ENCODE measurements at places on chromosomes 7 and 10.

GRCh38 chr10:123039632-123039930 is 30.8 kb downstream of the ACADSB start:
- DNase-seq, result no peak

GRCh38 chr10:103759100-103759781 is 96.1 kb downstream of the SH3PXD2A start:
- no peak for DNase-seq

DNA sequence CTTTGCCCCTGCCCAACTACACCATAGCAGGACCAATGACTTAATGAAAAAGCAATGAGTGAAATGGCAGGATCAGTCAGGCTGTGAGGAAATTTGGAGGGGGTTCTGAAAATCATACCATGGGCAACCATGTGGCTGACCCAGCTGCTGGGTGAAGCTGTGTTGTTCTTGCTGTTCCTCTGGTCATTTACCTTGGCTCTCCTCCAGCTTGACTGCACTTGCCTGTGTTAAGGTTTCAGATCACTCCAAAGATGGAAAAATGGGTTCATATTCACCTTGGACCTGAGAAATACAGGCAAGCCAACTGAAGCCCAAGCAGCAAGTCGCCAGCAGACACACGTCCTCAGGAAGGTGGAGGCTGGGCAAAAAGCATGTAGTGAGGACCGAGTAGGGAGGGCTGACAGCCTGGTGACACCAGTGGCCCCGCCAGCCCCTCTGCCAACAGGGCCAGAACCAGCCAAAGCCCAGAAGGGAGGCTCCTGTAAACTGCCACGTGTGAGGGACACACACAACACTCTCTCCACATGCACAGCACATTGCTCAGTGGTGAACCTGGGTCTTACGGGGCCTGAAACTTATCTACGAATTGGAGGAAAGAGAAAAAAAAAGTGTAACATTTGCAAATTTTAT is 40.1 kb downstream of the PARP12 start:
- no peak for DNase-seq

DNA sequence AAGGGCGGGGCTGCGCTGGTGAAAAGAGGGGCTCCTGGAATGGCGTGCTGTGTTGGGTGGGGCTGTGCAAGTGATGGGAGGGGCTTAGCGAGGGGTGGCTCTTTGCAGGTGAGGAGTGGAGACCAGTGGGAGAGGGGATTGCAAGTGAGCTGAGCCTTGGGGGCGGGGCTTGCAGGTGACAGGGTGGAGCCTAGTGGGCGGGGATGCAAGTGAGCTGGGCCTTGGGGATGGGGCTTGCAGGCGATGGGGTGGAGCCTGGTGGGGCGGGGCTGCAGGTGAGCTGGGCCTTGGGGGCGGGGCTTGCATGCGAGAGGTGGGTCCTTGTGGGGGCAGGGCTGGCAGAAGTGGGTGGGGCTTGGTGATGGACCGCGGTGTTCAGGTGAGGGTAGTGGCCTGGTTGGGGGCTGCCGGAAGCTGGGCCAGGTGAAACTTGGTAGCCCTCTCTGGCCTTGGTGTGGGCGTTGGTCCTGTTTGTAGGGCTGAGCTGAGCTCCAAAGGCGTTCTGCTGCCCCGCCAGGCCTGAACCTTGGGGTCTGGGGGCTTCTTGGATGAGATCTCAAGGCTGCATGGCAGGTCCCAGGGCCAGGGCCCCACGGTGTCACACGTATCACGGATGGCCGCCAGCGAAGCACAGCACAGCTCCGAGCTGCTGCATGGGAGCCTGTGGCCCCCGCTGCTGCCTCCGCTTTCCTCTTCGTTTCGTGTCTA is 743 bp upstream of the PITRM1 start:
- no peak for DNase-seq

DNA sequence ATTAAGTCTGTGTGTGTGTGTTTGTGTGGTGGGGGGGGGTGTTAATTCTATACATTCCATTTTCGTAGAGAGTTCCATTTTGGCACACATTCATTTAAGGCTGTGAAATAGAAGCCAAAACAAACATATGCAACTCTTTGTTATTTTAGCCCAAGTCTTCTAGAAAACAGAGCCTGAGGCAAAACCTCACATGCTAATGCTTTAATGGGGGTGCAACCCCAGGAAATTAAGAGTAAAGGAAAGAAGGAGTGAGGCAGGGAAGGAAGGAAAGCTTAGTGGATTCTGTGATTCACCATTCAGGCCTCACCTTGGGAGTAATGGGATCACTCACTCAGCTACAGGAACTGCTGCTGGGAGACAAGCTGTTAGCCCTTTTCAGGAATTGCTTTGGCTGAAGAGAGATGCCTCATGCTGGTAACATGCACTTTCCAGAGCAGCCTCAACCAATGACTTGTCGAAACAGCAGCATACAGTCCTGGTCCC is 73.0 kb upstream of the CTTNBP2 start:
- DNase-seq, result no peak

DNA sequence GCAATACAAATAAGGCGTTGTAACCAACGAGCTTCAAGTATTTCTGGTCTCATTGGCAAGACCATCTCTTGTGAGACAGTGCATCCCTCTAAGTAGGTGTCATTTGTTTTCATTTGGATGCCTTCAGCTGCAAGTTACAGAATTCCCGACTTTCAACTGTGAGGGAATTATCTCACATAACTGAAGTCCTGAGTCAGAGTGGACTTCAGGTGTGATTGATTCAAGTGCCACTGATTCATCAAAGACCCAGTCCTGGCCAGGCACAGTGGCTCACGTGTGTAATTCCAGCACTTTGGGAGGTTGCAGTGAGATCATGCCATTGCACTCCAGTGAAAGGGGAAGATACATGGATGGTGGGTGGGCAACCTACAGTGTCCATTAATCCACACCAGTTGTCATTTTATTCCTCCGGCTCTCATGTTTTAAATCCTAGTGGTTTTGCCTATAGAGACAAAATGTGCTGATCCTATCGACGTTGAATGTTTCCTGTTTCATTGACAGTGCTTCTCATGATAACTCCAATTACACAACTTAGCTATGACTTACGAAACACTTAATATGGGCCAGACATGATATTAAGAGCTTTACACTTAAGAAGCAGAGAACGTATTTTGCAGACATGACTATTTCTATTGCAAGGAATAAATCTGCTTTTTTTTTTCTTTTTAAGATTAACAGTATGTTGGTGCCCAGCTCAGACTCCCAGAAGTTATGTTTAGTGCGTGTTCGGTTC is 268.0 kb downstream of the FRMD4A start:
- DNase-seq, result no peak

DNA sequence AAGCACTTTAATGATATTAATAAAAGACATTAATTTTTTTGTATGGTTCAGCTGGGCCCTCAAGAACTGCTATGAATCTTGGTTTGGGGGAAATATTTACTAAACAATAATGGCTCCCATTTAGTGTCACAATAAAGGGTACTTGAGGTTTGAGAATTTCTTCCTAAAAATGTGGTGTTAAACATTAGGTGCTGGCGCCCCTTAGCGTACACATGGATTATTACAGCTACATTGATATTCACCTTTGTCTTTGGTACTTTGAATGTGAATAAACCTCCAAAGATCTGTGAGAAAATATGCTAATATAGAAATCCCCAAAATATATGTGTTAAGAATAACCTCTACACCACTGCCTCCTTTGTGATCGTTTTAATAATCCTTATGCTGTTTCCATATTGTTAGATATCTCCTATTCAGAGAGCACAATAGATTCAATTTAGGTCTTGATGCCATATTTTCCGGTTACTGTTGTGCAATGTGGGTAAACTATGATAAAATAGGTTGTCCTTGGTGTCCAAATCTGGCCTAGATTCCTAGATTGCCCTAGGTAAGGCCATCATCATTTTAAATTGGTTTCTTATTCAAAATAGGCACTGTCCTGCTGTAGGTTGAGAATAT is 161.8 kb upstream of the CACNA2D1 start:
- DNase-seq, result no peak

DNA sequence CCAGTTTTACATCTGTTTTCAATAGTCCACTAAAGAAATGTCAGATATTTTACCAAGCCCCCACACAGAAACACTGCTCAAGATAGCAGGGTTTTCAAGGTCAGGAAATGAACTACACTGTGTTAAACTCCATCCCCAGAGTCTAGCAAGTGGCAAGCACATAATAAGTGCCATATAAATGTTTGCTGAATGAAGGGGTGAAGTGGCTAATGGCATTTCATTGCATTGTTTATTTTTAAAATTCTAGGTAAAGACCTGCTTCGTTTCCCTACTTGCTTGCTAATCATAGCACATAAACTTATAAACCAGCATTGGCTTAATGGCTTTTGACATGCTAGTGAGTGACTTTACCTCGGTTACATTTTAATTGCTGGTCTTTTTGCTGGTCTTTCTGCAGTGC is 322.6 kb downstream of the GRID1 start:
- DNase-seq, result no peak

DNA sequence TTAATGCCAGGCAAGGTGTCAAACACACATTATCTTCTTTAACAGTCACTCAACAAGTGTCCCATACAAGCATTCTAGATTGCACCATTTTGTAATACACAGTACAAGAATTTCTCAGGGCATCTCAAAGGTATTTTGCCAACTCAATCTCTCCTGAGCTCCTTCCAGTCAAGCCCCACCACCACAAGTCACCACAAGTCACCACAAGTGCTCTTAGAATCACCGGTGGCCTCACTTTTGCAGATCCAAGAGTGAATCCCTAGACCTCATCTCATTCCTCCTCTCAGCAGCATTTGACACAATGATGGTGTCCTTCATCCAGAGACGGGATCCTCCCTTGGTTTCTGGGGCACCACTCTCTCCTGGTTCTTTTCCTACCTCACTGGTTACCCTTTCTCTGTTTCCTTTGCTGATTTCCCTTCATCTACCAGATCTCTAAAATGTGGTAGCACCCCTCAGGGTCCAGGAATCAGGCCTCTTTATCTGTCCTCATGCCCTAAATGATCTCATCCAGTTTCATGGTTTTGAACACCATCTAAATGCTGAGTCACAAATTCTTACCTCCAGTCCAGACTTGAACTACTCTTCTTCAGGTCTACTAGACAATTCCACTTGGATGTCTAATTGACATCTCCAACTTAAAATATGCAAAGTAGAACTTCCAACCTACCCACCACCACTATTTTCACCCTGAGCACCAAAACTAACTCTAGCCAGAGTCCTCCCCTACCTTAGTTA is 26.9 kb downstream of the VPS41 start:
- DNase-seq, result no peak

DNA sequence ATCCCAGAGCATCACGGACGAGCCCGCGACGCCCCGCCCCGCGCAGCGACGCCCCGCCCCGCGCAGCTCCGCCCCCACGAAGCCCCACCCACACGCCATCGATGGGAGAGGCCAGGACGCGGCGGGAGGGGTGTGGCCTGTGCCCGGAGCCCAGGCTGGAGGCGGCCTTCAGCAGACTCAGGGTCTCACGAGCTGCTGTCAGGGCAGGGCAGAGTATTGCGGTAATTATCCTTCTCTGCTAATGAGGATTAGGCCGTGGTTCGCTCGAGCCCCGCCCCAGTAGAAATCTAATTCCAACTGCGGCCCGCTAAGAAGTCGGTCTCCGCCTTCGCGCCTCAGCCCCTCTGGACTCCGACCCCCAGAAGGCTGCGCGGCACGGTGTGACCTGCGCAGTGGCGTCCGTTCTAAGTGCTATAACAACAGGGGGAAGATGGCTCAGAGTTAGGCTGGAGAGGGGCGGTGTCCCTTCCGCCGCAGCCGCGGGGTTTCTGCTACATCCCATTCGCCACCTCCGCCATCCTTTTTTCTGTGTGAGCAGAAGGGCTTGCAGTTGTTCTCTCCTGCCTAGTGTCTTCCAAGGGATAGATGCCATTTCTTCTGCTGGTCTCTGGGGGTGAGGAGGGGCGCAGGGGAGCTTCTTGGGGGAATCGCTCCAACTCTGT is 337 bp upstream of the NT5C3A start:
- peak; percentile 76 for DNase-seq

DNA sequence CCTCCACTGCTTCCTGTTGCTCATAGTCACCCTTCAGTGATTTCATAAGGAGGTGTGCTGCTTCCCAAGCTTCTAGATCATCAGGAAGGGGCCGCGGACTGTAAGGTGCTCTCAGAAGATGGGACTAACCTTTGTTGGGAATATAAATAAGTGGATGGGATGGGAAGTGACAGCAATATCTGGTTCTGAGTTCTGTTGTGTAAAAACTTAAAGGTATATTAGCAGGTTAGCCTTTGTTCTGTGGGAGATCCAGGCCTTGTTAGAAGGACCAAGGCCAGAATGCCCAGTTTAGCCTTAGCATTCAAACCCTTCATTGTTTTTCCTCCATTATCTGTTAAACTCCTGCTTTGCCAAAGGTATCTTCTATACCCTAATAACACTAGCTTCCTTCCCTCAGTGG is 12.4 kb downstream of the BUB3 start:
- no peak for DNase-seq

- no peak for DNase-seq
Observed at GRCh38 chr7:145106001-145106400, 270.1 kb upstream of the TPK1 start.

- DNase-seq, result no peak
Observed at GRCh38 chr7:3312583-3312982, 11.5 kb downstream of the SDK1 start.

DNA sequence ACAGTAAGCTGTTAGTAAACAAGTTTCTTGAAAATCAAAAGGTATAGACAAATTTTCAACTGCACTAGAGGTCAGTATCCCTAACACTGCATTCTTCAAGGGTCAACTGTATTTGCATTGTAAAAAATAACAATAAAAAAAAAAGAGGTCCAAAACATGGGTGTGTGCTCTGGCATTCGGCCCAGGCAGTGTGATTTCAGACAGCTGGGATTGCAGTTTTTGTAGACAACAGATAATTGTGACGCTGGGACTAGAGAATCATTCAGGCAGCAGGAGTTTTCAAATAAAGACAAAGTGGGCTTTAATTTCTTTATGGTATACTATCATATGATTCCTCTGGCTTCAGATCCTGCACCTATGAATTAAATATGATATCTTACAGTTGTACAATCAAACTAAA is 543.2 kb upstream of the SEMA3D start:
- DNase-seq, result no peak

DNA sequence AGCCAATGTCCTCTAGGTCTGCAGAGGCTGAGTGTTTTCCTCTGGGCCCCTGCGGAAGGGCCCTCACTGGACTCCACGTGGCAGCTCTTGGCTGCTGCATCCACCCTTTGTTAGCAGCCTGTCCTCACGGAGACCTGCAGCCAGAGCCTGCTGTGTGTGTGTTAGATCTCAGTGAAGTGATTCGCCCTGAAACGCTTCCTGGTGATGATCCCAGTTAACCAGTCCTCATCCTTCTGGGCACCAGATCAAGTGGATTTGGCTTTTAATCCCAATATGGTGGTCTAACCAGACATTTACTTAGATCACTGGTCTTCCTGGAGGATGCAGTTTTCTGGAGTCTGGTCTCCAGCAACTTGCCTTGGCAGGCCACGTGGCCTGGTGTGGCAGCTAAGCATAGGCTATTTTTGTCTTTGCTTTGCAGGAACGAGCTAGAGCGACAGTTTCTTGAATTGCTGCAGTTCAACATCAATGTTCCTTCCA is 39.5 kb upstream of the GJD4 start:
- DNase-seq, result no peak

GRCh38 chr7:21996641-21997040 is 50.9 kb upstream of the CDCA7L start:
- DNase-seq, result no peak
